CD8-positive, alpha-beta T cell (primary cell): ENCODE measurements at places on chromosomes 7 and 10.

- DNase-seq, result no peak
Measured at GRCh38 chr7:16062269-16062668, 359.1 kb downstream of the CRPPA start.

GRCh38 chr10:132163278-132163765 is 23.4 kb upstream of the DPYSL4 start:
- DNase-seq, result no peak

DNA sequence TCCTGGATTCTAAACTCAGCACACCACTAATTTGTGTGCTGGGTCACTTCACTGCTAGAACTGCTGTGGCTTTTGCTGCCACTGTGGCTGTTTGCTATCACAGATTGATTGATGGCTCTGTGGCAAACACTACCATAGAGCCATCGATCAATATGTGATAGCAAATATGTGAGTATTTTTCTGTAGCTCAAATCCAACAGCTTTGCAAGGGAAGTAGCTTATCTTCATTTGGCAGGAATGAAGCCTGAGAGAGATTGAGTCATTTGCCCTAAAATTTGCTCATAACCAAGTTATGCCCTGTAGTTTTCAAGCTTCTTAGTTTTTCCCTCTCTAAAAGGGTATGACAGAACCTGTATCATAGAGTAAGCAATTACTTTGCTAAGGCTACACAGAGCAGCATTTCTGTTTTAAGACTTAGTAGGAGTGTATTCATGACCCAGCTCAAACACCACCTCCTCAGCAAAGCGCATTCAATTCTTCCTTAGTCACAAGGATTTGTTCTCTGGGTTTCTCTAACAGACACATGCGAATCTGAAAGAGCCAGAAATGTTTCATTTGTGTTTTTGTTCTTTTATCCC is 43.1 kb downstream of the MINPP1 start:
- no peak for DNase-seq

- no peak for DNase-seq
Measured at GRCh38 chr7:155486783-155487508, 29.0 kb downstream of the EN2 start.

GRCh38 chr10:70053841-70054288 is 1.2 kb downstream of the MACROH2A2 start:
- no peak for DNase-seq

- DNase-seq, result no peak
Measured at GRCh38 chr10:110539091-110539490, 28.4 kb upstream of the SMC3 start.

DNA sequence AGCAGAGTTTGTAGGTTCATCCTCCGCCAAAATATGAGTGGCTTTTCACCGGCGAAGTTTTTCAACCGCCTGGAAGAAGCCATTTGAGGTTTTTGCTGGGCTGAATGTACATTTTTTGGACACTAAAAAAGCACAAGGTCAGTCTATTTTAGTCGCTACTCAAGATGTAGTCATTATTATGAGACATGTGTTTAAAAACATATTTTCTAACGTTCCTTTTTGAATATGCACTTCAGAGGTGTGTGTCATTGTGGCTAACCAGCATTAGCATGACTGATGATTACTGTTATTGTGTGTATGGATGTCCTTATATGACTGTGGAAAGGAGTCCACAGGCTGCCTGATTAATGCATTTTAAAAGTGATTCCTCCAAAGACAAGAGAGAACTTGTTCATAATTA is 605.4 kb downstream of the INHBA start:
- no peak for DNase-seq

GRCh38 chr10:103416436-103417147 is 20.2 kb downstream of the PDCD11 start:
- DNase-seq, result peak; percentile 77

- DNase-seq, result no peak
Measured at GRCh38 chr10:987620-987869, 689 bp upstream of the GTPBP4 start.

GRCh38 chr7:51111241-51111940 is 205.2 kb downstream of the COBL start:
- DNase-seq, result no peak

GRCh38 chr10:66353422-66353821 is 572.4 kb upstream of the LRRTM3 start:
- DNase-seq, result no peak

DNA sequence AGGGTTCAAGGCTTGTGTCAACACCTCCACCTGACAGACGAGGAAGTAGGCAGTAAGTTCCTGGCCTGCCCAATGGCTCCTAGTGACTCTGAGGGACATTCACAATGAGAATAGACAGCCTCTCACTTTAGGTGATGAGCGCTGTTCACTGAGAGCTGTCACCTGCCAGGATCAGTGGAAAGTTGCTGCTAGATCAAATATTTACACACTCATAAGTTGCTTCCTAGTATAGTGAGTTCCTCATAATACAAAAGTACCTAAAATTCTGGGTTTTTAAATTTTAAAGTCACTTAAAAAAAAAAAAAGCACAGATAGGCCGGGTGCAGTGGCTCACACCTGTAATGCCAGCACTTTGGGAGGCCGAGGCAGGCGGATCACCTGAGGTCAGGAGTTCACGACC is 320.8 kb downstream of the PRPF18 start:
- no peak for DNase-seq

DNA sequence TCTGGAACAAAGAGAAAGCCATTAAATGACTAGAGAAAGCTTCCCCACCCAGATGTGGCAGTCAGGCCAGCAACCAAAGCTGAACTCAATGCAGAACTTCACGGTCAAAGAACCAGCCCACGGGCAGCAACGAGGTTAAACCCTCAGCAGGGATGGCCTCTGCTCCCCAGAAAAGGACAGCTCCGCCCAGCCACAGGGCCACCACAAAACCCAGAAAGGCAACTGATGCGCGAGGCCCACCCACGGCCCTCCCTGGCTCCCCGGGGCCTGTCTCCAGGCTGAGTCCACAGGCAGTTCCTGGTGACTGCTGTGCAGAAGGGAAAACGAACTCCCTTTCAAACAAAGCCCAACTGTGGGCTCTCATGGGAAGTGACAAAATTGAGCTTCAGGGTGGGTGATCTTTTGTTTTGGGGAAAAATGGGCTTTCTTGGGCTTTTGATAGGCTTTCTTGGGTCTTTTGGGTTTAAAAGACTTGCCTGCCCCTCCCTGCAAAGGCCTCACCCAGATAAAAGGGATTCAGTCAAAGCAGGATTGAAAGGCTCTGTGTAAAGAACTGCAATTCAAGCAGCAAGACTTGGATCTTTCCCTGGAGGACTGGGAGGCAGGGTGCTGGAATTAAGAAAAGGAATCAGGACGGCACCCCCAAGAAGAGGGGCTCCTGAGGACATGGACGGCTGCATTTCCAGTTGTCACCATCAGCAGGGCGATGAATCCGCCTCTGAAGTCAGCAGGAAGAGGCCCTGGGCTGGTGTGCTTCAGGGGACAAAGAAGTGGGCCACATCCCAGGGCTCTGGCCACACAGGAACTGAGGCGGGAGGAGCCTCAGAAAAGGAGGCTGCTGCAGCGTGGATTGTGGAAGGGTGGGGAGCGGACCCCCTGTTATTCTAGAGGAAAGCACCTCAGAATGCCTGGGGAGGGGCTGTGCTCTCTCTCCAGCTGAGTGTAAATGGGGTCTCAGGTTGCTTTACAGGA is 209.9 kb downstream of the USP6NL start:
- peak; percentile 16 for DNase-seq

DNA sequence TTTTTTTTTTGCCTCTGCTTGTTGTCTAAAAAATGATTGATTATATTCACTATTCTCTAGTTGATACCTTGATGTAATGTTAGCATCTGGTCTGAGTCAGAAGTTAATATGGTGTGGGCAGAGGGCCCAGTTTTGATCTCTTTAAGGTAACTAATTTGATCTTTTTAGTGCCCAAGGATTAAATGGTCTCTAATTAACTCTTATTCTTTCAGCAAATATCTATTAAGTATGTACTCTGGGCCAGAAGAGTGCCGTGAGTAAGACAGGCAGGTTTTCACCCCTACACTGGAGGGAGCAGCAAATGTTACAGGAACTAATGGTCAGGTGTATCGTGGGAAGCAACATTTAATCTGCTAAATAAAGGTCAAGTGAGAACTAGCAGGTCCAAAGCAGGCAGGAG is 144.6 kb upstream of the COL1A2 start:
- no peak for DNase-seq

DNA sequence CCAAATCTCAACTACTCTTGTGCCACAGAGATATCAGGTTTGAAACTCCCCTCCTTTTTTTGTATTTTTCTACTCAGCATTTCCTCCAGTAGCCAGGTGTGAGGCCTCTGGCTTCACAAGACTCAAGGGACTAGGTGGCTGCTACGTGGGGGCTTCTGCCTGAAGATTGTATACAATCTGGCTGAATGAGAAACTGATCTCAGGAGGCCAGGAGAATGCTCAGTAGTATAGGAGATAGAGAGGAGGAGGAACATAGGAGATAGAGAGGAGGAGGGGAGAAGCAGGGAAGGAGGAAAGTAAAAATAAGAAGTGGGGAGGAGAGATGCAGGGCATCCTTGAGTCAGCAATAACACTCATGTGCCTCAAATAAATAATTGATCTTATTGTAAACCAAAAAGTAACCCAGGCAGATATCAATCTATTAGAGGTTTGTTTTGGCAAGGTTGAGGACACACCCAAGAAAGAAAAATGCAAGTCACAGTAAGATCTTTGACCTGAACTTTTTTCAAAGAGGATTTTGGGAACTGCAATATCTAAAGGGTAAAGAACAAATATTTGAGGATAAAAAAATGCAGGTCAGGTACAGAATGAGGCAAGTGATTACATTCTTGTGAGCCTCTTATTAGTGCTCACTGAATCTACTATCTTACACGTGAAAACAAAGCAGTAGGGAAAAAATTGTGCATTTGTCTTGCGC is 36.8 kb downstream of the AKR1C8 start:
- no peak for DNase-seq

DNA sequence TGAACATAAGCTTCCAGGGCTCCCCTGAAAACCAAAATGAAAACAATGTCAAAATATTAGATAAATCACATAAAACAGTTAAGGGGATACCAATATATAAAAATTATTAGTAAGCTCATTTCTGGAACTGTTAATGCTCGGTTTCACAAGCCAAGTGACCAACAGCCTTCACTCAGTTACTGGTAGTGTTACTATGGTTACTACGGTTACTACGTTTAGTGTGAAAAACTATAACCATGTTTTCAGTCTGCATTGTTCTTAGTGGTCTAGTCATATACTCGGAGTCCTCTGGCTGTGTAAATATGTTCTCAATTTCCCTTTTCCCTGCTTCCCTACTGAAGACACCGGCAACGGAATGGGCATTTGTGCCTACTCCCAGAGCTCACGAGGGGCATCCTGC is 34.8 kb downstream of the HBP1 start:
- DNase-seq, result no peak

GRCh38 chr7:107610323-107610722 is 30.3 kb downstream of the BCAP29 start:
- no peak for DNase-seq
